NCI-H2227 treated with DMSO at 0.1 percent for 48 hours (cell line): ENCODE measurements at places on chromosomes 7 and 10.

DNA sequence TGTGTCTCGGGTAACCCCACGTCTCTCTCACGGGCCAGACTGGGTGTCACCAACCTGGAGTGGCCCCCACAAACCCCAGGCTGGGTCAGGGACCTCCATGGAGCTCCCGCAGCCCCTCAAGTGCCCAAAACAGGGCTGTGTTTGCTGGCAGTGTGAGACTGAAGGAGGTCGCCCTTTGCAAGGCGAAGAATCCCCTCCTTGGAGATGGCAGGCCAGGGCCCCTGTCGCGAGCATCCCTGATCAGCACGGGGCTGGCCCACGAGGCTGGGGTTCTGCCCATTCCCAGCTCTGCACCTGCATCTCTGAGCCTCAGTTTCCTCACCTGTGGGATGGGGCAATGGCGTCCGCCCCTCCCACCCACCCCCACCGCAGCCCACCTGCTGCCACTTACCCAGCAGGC is 62.4 kb downstream of the SLC29A4 start:
- no peak for DNase-seq

DNA sequence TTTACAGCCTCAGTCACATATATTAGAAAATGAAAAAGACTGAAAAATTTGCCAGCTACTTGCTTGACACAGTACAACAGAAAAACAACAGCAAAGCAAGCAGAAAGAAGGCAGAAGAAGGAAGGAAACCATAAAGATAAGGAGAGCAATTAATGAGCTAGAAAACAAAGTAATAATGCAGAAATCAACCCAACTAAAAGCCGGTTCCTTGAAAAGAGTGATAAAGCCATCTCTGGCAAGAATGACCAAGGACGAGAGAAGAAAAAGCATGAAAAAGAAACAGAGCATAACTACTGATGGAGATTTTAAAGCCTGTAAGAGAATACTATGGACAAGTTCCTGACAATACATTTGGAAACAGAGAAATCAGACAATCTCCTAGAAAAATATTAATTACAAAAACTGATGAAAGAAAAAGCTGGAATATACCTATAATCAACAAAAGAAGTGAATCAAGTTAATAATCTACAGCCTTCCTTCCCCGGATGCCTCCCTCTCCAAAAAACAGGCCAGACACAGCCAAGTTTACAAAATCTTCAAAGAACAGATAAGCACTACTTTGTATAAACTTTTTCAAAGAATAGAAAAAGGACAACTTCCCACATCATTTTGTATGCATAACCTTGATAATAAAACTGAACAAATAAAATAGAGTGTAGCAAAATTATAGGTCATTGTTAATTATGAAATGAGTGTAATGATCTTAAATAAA is 204.0 kb downstream of the BAMBI start:
- no peak for DNase-seq

- no peak for DNase-seq
These were observed 1.0 kb downstream of the IGFBP3 start for GRCh38 chr7:45919993-45920459.

GRCh38 chr10:35501923-35502322 is 103.2 kb upstream of the GJD4 start:
- DNase-seq, result no peak

- no peak for DNase-seq
These were observed 9.6 kb upstream of the NDUFB2 start for GRCh38 chr7:140686921-140687320.

GRCh38 chr7:46072722-46073121 is 151.7 kb upstream of the IGFBP3 start:
- DNase-seq, result no peak

DNA sequence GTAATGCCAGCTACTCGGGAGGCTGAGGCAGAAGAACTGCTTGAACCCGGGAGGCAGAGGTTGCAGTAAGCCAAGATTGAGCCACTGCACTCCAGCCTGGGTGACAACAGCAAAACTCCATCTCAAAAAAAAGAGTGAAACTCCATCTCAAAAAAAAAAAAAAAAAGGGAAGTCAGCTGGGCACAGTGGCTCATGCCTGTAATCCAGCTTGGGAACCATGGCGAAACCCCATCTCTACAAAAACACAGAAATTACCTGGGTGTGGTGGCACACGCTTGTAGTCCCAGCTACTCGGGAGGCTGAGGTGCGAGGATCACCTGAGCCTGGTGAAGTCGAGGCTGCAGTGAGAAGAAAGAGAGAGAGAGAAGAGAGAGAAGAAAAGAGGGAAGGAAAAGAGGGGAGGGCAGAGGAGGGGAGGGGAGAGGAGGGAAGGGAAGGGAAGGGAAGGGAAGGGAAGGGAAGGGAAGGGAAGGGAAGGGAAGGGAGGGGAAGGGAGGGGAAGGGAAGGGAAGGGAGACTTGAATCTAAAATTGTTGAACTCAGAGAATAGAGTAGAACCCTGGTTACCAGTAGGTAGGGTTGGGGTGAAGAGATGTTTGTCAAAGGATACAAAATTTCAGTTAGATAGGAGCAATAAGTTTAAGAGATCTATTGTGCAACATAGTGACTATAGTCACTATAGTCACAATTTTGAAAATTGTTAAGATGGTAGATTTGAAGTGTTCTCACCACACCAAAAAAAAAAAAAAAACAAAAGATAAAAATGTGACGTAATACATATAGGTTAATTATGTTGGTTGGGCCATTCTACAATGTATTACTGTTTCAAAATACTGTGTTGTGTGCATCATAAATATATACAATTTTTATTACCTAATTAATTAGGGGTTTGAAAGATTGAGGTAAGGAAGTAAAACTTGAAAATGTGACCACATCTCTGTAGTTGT is 2.5 kb downstream of the SLC16A9 start:
- no peak for DNase-seq

GRCh38 chr10:79397575-79398303 is 47.7 kb downstream of the ZCCHC24 start:
- peak; percentile 35 for DNase-seq

- no peak for DNase-seq
These were observed 66.1 kb downstream of the ADD3 start for GRCh38 chr10:110073896-110074295.

GRCh38 chr7:91685544-91685943 is 195.0 kb downstream of the MTERF1 start:
- DNase-seq, result no peak

DNA sequence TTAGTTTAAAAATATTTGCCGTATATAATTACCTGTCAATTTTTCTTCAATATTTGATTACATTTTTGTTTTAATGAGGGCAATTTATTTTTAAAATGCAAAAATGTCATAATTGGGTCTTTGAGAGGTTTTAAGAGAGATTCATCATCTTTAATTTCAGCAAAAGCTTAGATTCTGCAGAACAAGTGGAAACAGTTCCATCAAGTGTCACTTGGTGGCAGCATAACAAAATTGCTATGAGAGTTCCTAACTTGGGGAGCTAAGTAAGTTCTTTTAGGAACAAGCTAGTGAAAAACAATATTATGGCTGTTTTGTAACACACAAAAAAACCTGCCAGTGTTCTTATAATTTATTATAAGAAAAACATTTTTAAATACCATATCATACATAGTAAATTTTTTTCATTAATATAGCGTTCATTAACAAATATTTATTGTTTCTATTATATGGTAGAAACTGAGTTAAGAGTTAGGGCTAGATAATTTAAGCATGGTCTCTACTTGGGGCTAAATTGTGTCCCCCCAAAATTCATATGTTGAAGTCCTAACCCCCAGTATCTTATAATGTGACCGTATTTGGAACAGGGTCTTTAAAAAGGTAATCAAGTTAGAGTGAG is 155.2 kb downstream of the MAGI2 start:
- peak; percentile 45 for DNase-seq

DNA sequence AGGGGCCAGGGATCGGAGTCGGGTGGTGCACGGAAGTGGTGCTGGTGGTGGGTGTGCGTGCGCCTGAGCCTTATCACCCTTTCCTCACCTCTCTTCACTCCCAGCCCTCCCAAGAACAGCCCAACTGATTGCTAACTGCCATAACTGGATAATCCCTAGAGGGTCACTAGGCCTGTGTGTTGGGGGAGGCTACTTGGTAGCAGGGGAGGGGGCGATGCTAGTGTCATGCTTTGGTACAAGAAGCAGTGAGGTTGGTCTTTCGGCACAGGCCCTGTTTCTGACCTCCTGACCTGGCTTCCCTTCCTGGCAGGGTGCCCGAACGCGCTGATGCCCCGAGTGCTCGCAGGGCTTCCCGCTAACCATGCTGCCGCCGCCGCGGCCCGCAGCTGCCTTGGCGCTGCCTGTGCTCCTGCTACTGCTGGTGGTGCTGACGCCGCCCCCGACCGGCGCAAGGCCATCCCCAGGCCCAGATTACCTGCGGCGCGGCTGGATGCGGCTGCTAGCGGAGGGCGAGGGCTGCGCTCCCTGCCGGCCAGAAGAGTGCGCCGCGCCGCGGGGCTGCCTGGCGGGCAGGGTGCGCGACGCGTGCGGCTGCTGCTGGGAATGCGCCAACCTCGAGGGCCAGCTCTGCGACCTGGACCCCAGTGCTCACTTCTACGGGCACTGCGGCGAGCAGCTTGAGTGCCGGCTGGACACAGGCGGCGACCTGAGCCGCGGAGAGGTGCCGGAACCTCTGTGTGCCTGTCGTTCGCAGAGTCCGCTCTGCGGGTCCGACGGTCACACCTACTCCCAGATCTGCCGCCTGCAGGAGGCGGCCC is 652 bp downstream of the KAZALD1 start:
- peak; percentile 16 for DNase-seq

DNA sequence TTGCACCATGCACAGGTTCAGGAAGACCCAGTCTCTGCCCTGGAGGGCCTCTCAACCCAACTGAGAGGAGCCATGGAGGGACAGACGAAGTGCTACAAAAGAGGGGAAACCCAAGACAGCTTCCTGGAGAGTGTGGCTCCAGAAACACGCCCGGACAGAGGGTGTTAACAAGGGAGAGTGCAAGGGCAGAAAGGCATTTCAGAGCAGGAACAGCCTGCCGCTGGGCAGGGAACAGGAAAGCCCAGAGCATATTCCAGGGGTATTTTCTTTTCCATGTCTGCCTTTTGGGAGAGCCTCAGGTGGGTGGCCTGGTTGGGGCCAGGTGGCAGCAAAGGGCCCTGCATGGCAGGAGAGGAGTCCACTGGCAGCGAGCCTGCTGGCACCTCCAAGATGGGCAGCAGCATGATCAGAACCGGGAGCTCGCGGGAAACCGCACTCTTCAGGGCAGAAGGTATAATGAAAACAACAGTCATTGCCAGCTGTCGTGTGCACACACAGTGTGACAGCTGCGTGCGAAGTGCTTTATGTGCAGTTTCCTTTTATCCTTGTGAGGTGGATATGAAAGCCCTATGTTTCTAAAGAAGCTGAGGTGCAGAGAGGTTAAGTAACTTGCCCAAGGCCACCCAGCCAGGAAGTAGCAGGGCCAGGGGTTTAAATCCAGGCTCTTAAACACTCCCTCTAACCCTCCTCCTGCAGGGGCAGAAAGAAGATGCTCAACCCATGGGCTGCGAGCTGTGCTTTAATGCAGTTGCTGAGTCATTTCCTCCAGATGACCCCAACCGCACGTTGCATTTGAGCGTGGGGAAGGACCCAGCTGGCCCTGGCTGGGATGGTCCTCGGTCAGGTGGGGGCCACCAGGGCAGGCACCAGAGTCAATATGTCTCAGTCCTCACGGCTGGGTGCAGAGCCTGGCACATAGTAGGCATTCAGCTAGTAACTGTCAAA is 128.6 kb downstream of the OAT start:
- no peak for DNase-seq

- no peak for DNase-seq
These were observed 40.2 kb downstream of the WDR11 start for GRCh38 chr10:120891365-120891764.

DNA sequence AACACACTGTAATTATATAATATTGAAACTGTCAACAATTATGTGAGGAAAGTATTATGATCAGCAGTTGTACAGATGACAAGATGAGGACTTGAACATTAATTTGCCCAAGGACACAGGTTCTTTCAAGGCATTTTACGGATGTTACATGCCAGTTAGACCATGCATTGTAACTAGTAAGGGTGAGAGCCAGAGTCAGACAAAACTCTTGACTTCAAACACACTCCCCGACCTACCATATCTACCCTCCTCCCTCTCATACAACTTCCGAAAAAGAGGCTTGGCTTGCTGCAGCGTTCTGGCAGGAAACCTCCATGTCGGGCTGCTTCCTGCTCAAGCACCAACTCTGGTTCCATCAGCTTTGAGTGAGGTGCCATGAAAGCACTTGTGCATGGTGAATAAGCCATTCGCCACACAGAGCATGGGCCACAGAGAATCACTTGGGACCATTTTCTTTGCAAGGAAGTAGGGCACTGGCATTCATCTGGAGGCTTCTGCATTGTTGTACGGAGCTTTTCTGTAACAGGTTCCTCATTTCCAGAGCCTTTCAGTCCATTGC is 53.2 kb downstream of the FOXI2 start:
- no peak for DNase-seq

GRCh38 chr7:322111-322671 is 32.2 kb downstream of the FOXL3 start:
- no peak for DNase-seq

- no peak for DNase-seq
These were observed 114.0 kb downstream of the DNAH11 start for GRCh38 chr7:21656796-21657195.

DNA sequence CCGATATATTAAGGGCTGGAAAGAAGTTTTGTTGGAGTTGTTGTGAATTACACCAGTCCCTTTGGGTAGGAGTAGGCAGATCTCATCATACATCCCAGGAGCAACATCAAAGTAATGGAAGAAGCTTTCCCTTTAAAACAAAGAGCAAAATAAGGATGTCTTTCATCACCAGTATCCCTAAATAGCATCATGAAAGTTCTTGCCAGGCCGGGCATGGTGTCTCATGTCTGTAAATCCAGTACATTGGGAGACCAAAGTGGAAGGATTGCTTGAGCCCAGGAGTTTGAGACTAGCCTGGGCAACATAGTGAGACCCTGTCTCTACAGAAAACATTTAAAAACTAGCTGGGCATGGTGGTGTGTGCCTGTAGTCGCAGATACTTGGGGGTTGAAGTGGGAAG is 38.7 kb downstream of the LRRC20 start:
- DNase-seq, result no peak

GRCh38 chr7:12586271-12586670 is 15.8 kb downstream of the SCIN start:
- DNase-seq, result no peak

DNA sequence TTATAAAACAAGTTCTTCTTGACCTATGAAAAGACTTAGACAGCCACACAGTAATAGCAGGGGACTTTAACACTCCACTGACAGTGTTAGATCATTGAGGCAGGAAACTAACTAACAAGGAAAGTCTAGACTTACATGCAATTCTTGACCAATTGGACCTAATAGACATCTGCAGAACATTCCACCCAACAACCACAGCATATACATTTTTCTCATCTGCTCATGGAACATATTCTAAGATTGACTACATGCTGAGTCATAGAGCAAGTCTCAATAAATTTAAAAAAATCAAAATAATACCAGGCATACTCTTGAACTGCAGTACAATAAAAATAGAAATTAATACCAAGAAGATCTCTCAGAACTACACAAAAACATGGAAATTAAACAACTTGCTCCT is 219.5 kb upstream of the HPS1 start:
- DNase-seq, result no peak

- DNase-seq, result no peak
These were observed 155.8 kb downstream of the MALRD1 start for GRCh38 chr10:19204246-19204917.
